ENCODE measurements at places on chromosomes 2 and 18.
A peak's percentile ranks its signal among the peaks of the same experiment; 100 is the strongest.

DNA sequence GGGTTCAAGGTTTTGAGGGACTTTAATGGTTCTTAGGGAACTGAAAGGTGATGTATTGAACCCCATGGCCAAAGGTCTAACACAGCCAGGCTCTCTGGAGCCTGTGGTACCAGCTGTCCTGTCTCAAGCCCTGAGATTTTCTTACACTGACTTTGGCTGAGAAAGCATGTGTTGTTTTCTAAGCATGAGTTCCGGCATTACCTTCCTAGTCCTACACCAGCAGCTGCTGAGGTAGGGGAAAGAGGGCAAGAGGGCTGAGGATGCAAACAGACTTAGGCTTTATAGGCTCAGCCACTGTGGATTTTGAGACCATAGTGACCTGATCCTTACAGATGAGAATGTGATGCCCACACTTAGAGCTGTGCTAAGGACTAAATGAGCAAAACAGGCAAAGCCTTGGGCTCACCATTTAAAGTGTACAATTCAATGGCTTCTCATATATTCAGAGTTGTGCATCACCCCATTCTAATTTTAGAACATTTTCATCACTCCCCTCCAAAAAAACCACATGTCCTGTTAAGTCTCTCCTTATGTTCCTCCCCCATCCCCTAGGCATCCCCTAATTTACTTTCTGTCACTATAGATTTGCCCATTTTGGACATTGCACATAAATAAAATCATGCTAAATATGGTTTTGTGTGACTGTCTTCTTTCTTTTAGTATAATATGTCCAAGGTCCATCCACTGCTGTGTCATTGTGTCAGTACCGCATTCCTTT lies 99.7 kb upstream of the OTOS start:
- no peak for DNase-seq

GRCh38 chr2:164903204-164903603 lies 52.1 kb downstream of the SLC38A11 start:
- no peak for DNase-seq

GRCh38 chr2:24082787-24083566 lies 1.7 kb downstream of the TP53I3 start:
- DNase-seq = no peak

DNA sequence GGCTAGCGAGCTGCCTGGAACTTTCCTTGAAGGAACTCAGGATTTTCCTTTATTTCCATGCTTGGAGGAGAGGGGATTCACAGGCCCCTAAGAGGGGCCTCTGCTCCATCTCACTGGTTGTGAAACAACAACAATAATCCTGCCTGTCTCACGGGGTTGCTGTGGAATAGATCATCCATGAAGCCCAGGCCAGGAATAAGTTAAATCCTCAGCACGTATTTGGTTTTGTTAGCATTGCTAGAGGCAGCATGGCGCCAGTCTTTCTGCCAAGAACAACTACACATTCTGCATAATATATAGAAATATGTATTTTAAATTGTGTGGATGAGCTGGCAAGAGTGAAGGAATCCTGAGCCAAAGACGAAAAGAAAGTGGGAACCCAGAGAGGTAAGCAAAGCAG lies 80.8 kb upstream of the L3MBTL4 start:
- no peak for DNase-seq

DNA sequence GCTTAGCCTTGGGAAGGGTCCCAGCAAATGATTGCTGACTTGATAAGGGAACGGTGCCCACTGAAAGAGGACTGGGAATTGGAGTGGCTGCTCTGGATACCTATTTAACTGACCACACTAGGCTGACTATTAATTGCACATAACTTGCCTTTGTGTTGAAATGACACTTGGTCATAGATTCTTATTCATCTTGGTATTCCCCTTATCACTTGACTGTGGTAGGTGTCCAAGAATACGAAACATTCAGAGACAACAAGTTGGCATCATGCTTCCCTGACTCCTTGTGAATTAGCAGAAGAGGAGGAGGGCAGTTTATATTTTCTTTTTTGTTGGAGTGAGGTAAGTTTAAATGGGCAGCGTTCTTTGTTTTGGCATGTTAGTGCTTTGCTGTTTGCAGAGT lies 13.4 kb downstream of the FMNL2 start:
- DNase-seq = no peak

DNA sequence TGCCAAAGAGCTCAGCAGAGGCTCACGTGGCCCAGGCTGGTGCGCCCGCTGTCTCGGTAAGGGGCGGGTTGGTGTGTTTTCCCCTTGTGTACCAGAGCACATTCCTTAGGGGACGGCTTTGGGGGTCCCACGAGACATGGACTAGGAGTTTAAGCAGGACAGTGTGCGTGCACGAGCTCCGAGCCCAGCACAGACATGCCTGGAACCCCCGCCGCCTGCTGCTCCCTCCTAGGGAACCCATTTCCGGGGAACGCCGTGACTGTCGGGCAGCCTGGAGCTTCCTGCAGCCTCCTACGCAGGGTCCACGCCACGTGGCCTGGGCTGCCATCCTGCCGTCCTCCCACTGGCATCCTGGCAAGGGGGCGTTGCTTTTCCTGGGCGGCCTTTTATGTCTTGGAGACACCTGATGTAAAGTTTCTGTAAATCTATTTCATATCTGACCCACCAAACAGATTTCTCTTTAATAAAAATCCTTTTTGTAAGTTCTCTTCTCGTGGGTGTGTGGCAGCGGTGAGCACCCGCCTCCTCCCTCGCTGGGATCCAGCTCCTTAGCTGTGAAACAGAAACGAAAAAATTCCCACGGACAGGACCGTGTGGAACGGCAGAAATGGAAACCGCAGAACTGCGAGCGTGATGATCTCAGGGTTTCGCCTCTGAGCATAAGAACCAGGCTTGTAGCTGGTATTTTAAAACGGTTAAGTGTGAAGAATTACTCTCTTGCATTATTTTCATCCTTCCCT lies 43.5 kb upstream of the KCNG2 start:
- DNase-seq = no peak

- DNase-seq = no peak
These were observed 76.4 kb downstream of the C2orf74 start for GRCh38 chr2:61238219-61239012.

DNA sequence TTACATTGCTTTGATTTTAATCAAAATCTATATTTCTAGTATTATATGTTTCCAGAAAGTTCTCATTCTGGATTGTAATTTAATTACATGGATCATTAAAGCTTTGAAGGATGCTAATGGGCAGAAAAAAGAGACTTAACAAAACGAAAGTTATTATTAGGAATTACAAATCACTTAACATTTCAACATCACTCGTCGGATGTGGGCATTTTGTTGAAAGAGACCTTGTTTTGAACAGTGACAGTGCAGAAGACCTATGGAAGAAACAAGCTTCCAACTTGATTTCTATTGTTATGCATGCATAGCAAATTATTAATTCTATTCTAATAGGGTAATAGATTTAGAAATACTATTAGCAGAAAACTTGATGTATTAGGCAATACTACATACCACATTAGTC lies 31.4 kb upstream of the DARS1 start:
- no peak for DNase-seq

- DNase-seq = peak; percentile 68
These were observed 12.4 kb upstream of the GMCL1 start for GRCh38 chr2:69816923-69817542.

DNA sequence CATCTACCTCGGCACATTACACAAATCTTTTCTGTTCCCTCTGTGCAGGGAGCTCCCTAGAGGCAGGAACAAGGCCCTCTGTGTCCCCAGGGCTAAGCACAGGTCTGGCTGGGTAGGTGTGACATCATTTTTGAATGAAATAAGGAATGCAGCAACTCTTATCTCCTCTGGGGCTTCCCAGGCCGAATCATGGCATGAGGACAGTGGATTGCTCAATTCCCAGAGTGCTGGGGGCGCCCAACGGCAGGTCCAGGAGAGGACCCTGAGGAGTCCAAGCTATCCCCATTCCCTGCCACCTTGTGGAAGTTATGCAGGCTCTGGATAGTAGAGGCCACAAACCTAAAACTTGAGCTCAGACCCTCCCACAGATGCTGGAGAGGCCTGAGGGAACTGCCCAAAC lies 158.0 kb upstream of the RAB6C start:
- no peak for DNase-seq

GRCh38 chr18:2898186-2898640 lies 51.4 kb downstream of the EMILIN2 start:
- DNase-seq = no peak

GRCh38 chr2:133561045-133561852 lies 7.0 kb downstream of the NCKAP5 start:
- peak; percentile 35 for DNase-seq

GRCh38 chr2:232353096-232353495 lies 25.5 kb upstream of the ALPP start:
- DNase-seq = no peak

- no peak for DNase-seq
These were observed 862.4 kb downstream of the CNTNAP5 start for GRCh38 chr2:124887466-124887865.

- DNase-seq = no peak
These were observed 104.2 kb downstream of the CCDC85A start for GRCh38 chr2:56287974-56288373.

- no peak for DNase-seq
These were observed 372.8 kb downstream of the MTX2 start for GRCh38 chr2:176642074-176642473.

DNA sequence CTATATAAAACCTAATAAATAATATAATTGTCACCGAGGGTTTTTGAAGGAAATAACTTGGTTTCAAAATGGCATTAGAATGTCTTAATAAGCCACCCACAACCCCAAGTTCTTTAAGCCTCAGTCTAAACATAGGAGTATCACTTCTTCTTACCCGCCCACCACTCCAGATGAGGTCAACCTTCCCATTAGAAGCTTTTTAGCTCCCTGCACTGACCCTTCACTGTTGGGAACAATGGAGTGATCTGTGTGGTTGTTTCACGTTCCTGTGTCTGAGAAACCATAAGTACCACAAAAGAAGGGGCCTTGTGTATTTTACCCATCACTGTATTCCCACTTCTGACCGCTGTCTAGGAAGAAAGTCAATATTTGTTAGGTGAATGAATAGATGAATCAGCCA lies 326.3 kb upstream of the ZNF521 start:
- DNase-seq = no peak

- no peak for DNase-seq
These were observed 99.7 kb upstream of the CAVIN2 start for GRCh38 chr2:191946471-191947182.

DNA sequence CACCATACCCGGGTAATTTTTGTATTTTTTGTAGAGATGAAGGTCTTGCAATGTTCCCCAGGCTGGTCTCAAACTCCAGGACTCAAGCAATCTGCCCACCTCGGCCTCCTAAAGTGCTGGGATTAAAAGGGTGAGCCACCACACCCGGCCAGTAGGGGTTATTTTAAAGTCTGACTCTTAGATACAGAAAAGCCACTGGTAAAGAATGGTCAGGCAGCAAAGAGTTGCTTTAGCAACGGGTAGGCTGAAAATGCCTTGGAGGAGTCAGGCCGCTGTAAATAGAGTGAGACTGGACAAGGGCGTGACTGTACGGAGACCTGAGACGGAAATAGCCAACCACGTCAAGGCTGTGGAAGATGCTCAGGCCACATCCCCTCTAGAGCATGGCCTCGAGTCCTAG lies 54.2 kb downstream of the ACKR3 start:
- DNase-seq = no peak

DNA sequence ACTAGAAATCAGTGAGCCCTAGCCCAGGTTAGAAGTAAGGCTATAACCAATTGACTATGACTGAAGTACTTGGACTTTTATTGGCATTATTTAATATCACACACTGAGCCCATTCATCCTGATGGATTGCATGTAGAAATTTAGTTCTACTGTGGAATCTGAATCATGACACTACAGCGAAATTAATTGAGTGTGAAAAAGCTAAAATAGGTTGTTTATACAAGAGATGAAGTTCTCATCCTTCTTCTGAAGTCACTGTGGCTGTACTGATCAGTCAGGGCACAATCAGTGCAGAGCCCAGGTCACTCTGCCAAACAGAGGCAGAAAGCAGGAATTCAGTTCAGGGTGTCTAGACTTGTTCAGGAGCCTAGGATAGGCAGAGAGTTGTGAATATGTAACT lies 158.9 kb downstream of the BABAM2 start:
- DNase-seq = no peak

DNA sequence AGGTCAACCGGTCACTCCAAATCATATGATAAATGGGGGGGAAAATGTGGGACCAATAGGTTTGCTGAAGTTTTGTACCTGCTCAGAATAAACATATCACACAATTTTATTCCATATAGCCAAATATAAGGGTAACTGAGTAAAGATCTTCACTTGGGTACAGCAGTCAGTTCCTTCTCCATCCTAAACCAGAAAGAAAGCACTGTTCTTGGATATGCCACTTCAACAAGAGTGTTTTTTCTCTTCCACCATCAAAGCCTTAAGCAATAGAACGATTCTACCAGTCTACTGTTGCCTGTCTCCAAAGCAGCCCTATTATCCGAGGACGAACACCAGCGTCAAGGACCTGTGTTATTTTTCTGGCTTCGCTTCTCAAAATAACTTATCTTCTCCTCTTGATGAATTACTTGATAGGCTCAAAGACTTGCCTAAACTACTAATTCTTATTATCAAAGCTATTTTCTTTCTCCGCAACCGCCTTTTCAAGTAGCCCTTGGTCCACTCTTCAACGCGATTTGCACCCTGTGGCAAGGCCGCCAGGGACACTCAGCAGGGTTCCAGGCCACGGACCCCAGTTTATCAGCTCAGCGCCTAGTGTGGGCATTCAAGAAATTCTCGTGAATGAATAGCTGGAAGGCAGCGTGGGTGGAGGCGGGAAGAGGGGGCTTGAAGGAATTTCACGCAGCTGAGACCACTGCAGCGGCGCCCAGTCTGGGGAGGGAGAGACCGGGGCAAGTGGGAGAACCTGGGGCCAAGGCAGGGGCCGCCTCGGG lies 646 bp downstream of the ALS2 start:
- no peak for DNase-seq

GRCh38 chr2:88080545-88080944 lies 12.9 kb downstream of the SMYD1 start:
- no peak for DNase-seq

DNA sequence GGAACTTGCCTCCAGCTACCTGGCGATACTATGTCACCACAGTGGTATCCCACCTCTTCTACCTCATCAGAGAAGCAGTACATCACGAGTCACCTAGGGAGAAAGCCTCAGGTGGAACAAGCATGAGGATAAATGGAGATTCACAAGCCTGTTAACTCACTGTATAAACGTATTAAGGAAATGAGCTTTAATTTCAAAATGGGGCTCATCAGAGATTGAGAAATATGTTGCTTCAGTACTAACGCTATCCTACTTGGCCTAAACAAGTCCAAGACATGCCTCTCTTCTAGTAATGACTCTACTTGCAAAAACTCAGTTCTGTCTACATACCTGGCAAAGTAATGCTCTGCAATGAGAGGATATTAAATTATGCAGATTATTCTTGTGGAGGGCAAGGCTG lies 4.3 kb downstream of the SLC39A6 start:
- no peak for DNase-seq

GRCh38 chr2:122191331-122191730 lies 435.9 kb downstream of the TSN start:
- peak; percentile 76 for DNase-seq

DNA sequence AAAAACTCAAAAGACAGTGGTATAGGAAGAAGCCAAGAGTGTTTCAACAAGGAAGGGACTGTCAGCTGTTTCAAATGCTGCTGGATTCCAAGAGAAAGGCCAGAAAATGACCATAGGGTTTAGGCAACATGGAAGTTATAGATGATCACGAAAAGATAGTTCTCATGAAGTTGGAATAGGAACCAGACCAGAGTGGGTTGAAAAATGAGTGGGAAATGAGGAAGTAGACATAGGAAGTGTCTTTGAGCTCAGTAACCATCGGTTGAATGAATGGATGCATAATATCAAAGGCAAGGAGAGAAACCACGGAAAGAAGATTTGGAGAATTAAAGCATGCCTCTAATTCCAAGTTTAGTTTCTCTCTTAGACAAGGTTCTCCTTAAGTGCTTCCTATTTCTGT lies 1.3 kb downstream of the NCAPH start:
- no peak for DNase-seq

Data from iPS-NIHi11 (cell line).